Activated T-cell treated with anti-CD3 and anti-CD28 coated beads for 48 hours (primary cell): ENCODE measurements at places on chromosomes 16 and 17.

DNA sequence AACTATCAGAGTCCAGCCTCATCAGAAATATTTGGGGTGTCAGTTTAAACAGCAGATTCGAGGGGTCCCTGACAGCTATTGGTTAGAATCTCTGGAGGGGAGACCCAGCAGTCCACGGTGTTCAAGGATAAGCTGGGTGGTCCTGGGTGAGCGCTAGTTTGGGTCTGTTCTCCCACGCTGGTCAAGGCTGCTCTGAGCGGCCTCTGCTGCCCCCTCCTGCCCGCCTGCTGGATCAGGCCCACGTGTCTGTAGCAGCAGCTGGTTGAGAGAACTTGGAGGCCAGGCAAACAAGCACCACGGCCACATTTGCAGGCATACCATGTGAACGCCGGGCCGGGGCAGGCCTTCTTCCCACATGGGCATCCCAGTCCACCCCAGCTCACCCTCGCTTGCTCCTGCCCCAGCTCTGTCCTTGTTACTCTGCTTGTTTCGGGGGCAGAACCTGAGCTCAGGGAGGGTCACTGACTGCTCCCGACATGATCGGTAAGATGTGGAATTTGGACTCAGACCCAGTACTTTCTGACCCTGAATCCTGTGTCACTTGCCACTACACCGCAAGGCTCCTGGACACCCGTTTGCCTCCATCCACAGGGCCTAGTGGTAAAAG lies 7.4 kb downstream of the FOXF1 start:
- DNase-seq: no peak

GRCh38 chr17:56244268-56244890 lies 91.1 kb downstream of the ANKFN1 start:
- DNase-seq: no peak

- DNase-seq: no peak
These were observed 7.9 kb downstream of the FNDC8 start for GRCh38 chr17:35129154-35129972.

GRCh38 chr16:56879276-56879675 lies 14.3 kb downstream of the SLC12A3 start:
- no peak for DNase-seq

- no peak for DNase-seq
These were observed 10.3 kb downstream of the ITGAX start for GRCh38 chr16:31365131-31365865.

DNA sequence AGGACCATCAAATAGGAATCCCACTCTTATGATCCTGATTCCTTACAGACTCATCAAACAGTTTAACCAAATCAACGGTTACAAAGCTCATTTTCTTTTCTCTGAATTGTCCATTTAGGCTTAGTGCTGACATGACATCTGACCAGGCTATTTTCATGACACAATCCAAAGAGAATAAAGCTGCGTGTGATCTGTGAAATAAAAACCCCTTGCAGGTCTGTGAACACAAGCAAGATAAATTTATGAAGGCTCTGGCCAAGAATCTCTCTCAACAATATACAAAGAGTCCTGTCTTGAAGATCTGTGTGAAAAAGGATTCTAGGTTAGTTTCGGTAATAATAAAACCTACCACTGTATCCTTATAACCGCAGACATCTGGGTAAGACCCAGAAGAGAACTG lies 22.0 kb downstream of the COG1 start:
- DNase-seq: no peak
